ENCODE measurements at places on chromosomes 11 and 22. TPM values are rescaled to one million over a fixed set of nuclear protein-coding genes. Genes with fewer than 3 reads are reported as not detected.

GRCh38 chr11:102879801-102880200, 5.0 kb upstream of the MMP12 start:
- DNase-seq, result no peak

DNA sequence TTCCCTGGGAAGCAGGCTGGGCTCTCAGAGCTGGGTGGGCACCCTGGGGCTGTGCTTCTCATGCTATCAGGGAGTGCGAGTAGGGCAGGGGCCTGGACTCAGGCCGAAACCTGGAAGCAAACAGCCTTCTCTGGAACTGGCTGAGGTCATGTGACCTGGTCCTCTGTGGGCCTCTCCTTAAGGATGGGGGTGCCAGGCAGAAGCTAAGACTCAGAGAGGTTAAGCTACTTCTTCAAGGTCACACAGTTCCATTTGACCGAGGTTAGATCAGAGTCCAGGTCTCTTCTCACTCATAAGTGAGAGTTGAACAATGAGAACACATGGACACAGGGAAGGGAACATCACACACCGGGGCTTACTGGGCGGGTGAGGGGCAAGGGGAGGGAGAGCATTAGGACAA, 7.4 kb downstream of the FADS3 start:
- no peak for DNase-seq

GRCh38 chr11:106642331-106642730, 375.9 kb downstream of the GUCY1A2 start:
- no peak for DNase-seq

DNA sequence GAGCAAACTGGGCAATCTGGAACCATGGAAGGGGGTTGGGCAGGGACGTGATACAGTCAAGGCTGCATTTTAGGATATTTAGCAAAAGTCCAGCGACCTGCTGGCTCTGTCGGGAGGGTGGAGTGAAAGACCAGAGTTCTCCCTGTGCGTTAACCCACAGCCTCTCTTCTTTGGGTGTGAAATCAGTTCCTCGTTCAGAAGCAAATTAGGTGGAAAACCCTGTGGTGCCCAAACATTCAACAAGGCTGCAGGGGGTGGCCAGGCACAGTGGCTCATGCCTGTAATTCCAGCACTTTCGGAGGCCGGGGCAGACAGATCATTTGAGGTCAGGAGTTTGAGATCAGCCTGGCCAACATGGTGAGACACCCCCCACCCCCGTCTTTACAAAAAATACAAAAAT, 5.9 kb downstream of the TMEM151A start:
- DNase-seq, result no peak

DNA sequence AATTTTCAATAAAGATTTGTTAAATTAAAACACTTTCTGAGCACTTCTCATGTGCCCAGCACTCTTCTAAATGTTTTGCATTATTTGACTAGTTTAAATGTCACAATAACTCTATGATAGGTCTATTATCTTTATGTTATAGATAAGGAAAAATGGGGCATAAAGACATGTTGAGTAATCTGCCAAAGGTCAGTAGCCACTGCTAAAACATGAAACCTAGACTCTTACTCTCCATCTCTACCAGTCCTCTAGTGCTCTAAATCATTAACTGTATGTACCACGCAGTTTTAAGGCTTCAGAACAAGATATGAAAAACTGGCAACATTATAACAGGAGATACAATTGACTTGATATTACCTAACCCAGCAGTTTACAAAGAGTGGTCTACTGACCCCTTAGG, 6.9 kb downstream of the RAB6A start:
- DNase-seq, result no peak

DNA sequence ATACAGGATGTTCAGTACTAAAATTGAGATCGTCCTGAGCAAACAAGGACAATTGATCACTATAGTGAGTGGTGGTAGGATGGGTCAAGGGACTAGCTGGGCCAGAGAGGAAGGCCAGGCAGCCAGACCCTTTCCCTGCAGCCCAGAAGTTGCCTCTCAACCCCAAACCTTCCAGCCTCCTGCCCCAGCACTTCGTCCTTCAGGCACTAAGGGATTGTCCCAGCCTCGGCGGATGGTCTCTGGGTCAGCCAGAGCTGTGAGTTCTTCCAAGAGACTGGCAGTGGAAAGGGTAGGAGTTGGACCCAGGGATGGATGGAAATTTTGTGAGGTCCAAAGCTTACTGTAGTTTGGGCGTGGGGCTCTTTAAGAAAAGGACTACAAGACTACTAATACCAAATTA, 3.6 kb upstream of the LMO1 start:
- DNase-seq, result no peak

DNA sequence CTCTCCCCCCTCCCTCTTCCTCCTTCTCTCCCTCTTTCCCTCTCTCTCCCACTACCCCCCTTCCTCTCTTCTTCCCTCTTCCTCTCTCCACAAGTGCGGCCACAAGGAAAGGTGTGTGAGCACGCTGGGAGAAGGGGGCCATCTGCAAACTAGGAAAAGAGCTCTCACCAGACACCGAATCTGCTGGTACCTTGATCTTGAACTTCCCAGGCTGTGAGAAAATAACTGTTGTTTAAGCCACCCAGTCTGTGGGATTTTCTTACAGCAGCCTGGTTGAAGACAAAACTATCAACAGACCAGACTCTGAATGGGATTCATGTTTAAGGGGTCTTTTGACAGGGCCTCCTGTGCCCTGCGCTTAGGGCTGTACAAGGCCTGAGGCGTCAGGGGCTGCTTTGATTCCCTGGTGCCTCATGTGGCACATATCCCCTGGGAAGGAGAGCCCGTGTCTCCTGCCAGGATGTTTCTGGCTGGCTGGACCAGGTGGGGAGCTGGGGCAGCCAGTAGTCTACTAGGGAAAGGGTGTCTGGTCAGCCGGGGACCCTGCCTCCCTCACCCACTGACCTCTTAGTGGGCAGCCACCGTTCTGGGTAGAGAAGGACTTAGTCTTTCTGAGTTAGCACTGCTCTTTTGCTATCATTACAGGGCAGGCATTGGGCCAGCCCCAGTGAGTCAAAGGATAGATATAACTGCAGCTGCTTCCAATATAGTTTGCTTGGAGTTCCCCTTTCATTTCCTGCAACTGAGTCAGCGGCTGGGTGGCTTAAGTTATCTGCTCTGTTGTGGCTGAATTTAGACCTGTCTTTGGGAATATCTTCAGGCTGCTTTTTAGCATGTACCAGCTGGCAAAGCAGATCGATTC, 6.2 kb downstream of the PANX1 start:
- no peak for DNase-seq

DNA sequence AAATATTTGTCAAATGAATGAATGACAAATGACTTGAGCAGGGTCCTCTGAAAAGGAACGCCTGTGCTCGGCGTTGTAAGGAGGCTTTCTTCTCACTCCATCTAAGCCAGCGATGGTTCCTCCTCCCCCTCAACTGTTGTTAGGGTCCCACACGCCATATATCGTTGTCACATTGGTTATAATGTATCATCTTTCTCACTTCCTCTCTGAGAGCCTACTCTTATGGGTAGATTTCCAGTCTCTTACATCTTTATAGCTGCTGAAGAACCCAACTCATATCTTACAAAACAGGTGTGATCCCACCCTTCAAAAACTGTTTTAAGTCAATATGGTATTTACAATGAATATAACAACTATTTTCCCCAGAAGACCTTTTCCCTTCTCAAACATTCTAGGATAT, 81.5 kb downstream of the NAV2 start:
- DNase-seq, result no peak

DNA sequence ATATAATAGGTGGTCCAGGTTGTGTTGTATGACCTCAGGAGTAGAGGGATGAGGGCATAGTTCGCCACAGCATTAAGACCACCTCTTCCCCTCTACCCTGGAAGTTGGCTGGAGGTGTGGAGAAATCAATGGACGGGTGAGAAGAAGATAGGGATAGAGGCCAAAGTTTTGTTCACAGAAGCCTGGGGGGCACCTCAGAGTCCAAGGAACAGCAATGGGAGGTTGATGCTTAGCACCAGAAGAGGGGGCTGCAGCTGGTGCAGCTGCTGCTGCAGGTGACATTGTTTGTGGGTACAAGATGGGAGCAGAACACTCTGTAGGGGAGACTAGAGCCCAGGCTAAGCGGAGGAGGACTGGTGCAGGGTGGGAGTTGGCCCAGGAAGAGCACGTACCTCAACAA, 31.2 kb upstream of the SPON1 start:
- no peak for DNase-seq

GRCh38 chr11:33996498-33997454, 54.8 kb upstream of the CAPRIN1 start:
- peak; percentile 73 for DNase-seq

- no peak for DNase-seq
These were observed 90.0 kb downstream of the ARHGAP8 start for GRCh38 chr22:44842417-44842816.

DNA sequence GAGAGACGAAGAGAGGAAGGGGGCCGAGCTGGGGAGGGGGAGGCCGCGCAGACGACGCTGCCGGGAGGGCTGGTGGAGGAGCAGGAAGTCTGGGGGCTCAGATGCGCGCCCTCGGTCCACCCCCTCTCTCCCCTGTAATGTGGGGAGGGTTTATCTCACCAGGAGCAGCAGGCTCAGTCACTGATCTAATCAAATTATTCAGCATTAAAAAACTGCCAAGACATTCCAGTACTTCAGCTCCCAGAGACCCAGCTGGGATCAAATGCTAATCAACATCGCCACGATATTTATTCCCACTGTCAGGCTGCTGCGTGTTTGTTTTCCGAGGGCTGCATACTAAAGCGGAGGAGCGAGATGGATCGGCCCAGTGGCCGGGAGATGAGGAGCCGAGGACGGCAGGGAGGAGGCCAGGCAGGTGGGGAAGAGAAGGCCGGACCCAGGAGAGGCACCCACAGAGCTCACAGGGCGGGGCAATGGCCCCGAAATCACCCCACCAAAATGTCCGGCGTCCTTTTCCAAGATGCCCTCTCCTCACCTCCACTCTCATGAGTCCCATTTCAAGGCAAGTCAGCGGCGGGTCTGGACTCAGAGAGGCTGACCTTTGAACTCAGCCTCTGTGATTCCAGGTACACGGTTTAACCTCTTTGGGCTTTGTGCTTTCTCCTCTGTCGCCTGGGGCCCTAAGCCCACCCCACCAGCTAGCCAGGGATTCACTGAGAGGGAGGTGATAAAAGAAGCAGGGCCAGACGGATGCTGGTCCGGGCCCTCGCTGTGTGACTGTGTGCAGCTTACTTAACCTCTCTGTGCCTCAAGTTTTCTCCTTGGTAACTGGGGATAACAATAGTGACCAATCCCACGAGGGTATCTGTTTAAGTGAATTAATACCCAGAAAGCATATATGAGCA, 502.1 kb downstream of the MN1 start:
- no peak for DNase-seq

DNA sequence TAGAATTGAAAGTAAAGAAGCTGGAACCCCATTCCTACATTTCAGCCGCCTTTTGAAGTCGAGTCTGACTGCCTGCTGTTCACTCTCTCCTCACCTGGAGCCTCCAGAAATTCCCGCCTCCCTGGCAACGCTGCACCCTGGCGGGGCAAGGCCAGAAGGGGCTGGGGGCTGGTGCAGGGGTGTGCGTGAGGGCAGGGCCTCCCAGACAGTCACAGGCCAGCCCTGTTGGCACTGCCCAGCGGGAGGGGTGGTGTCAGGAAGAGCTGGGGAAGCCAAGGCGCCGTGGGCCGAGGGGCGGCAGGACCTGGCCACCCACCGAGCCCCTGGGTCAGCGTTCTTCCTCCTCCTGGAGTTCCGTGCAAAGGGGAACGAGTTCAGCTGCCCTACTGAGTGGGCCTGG, 123.2 kb downstream of the KCNQ1OT1 start:
- no peak for DNase-seq

- no peak for DNase-seq
These were observed 15.9 kb downstream of the PTDSS2 start for GRCh38 chr11:465896-466530.

DNA sequence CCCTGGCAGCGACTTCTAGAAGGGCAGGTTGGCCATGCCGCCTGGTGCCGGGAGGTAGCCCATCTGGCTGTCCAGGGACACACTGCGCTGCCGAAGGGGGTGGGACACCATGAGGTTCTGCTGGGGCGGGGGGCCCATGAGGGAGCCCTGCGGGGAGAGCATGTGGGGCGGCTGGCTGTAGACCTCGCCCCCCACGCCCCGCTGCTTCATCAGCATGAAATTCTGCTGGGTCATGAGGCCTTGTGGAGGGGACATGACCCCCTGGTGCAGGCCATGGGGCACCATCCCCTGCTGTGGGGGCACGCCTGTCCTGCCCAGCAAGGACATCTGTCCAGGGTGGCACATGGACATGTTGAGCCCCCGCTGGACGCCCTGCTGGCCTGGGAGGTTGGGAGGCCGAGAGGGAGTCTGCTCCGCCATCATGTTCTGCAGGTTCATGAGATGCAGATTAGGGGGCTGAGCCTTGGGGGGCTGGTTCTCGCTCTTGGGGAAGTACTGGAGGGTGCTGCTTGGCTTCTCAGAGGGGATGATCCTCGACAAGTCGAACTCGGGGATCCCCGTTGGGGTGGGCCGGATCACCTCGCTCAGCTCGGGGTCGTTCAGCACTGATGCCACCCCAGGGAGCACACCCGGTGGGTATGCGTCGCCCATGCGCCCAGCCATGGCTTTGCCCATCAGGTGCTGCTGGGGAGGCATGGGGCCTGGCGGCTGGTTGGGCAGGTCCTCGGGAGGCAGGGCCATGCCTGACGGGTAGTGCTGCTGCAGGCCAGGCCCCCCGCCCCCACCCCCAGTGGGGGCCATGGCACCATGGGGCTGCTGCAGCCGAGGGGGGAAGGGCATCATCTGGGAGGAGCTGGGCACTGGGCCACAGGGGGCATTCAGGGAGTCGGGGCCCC, 15.0 kb downstream of the CXCR5 start:
- DNase-seq, result no peak

DNA sequence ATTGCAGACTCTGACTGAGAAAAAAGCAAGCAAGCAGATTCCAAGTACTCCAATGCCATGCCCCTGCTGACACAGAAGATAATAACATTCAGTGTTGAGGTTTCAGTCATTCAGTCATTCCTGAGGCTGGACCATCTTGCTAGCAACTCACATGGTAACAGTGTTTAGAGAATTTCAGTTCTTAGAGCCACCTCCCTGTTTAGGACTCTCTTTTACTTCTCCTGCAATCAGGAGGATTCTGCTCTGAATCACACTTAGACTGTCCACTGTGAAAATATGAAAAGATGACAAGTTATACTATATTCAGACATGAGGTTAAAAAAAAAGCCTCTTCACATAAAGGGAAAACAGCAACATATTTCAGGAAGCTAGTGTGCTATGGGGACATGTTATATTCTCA, 183.9 kb upstream of the CTSC start:
- no peak for DNase-seq

CADM1 gene
- total RNA-seq, result 137 TPM

NXPE2 gene
- 0.68 TPM for total RNA-seq

CARD18 gene
- not detected for total RNA-seq

PATE2 gene
- not detected for total RNA-seq

RFPL1 gene
- 1.7 TPM for total RNA-seq

PATE4 gene
- total RNA-seq, result 3.1 TPM

MMP7 gene
- 115 TPM for total RNA-seq

MUC2 gene
- total RNA-seq, result 0.11 TPM

OR4A16 gene
- not detected for total RNA-seq

All from prostate gland (tissue), 2 donors.